Stimulated activated CD4-positive, alpha-beta T cell treated with anti-CD3 and anti-CD28 coated beads, Interleukin-15, amount 100 ng/mL, for 48 hours (primary cell): ENCODE measurements at places on chromosomes 2 and 18.

- DNase-seq: no peak
Observed at GRCh38 chr2:172072303-172072702, 13.0 kb upstream of the DLX1 start.

DNA sequence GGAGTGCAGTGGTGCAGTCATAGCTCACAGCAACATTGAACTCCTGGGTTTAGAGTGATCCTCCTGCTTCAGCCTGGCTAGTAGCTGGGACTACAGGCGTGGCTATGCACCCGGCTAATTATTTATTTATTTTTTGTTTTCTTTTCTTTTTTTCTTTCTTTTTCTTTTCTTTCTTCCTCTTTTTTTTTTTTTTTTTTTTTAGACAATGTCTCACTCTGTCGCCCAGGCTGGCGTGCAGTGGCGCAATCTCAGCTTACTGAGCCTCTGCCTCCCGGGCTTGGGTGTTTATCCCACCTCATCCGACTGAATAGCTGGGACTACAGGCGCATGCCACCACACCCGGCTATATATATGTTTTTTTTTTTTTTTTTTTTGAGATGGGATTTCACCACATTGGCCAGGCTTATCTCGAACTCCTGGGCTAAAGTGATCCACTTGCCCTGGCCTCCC is 1.4 kb upstream of the ANXA4 start:
- no peak for DNase-seq

GRCh38 chr2:43149482-43150107 is 76.8 kb downstream of the ZFP36L2 start:
- DNase-seq: peak; percentile 59

DNA sequence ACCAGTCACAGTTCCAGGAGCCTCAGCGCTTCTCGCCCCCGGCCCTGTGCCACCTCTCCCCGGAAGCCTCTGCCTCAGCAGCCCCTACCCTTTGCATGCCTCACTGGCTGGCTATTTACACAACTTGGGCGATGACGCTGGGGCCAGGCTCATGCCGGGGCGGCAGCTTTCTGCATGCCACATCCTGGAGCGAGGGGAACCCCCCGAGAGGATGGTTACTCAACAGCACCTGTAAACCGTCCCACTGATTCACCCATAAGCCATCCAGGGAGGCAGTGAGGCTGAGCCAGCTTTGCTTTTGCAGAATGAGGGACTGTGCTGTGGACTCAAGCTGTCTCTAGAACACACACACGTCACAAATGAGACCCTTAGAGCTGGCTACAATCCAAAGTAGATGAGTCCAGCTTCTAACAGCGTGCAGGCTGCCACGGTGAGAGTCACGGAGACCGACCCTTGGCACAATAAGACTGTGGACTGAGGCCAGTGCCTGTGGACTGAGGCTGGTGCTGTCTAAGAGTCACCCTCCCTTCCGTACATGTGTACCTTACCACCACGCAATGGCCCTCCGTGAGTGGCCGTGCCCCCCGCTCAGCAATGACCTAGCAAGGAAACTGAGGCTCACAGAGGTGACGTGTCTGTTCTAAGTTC is 45.6 kb upstream of the ODC1 start:
- DNase-seq: peak; percentile 78

DNA sequence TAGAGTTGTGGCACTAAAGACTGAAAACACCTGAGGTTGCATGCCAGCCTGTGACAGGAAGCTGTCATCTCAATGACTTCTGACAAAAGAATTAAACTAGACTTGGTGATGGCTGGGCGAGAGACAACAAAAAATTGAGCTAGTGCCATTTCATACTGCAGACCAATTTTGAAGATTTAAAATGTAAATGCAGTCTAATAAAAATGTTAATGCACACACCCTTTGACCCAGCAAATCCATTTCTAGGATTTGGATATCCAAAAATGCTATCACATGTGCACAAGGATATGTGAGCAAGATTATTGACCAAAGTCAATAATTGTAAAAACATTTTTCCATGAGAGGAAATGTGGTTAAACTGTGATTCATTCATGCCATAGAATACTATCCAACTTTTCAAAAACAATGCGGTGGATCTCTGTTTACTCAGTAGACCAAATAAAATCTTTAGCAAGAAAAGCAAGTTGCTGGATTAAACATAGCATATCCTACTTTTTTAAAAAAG is 5.6 kb downstream of the FBXO36 start:
- DNase-seq: no peak

GRCh38 chr2:147373800-147374422 is 470.9 kb upstream of the ACVR2A start:
- no peak for DNase-seq

DNA sequence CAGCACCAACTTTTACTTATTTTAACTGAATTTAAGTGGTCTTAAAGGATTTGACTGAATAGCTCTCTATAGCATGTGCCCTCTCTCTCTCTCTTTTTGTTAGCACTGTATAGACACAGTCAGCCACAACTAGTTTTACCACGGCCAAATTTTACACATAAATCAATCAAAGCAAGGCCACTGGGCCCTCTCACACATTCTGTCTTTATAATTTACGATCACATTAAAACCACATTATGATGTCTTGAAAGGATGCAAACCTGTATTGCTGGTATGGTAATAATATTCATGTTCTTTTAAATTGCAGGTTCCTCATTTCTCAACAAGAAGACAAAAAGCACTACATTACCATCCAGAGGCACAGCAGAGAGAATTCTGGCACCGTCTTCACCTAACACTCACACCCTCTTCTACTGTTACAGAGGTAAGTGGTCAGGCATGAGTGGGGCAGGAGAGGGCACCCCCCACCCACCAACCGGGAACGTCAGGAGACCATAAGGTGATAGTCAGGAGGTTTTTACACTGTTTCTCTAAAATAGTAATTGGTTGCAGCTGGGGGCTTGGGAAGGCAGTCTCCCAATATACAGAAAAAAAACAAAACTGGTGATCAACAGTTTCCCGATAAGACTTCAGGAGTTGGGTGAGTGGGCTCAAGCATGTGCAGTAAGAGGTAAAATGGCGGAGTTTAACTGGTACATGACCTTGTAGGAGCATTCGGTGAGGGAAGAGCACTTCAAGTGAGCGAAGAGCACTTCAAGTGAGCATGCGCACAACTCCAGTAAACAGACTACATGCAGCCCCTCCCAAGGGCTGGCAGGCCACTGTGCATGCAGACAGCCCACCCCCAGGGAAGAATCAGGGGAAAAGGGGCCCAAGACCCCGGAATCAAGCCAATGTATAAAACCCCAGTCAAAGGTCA is 296.7 kb downstream of the PIEZO2 start:
- no peak for DNase-seq

DNA sequence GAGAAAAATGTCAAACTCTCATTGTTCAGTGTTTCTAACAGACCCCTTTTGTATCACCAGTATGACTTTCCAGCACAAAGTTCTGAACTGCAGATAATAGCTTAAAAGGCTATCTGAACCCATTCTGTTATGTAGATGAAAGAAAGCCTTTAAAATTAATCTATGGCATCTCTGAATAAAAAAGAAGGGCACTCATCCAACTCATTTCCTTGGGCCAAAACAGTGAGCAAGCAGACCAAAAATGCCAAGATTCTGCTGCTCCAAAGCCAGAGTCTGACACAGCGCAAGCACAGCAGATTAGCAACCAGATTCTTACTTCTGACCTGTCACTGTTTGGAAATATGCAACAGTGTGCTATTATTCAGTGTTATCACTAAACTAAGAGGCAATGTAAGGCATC is 22.6 kb upstream of the ITGA6 start:
- DNase-seq: no peak

DNA sequence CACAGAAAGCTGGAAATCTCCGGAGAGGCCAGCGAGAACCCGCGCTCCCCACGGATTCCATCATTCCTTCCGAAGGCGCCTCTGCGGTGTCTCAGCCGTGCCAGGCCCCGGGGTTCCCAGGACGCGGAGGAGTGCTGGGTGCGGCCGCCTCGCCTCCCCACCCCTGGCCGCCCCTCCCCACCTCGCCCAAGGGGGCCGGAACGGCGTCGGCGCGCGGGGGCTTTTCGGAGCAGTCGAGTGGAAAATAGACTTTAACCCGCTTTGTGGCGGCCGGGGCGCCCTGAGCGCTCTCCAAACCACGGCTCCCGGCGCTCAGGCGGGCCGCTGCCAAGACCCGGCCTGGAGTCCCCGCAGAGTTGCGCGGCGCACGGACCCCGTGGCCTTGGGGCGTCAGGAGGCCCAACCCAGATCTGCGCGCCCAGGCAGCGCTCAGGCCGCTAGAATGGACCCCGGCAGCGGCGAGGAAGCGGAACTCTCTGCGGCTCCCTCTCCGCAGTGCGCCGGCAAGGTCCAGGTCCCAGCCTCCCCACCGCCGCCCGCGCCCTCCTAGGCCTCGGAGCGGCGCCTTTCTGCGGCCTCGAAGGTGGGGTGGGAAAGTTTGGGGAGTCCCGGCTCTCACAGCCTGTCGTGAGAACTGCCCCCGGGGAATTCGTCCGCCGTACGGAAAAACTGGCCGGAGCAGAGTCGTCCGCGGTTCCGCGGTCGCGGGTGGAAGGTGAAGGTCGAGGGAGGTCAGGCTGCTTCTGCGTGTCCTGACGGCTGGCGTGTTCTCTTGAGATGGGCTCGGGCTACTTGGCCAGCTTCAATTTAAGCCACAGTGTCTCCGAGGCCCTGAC is 1.2 kb upstream of the EMX1 start:
- DNase-seq: peak; percentile 40

GRCh38 chr18:32455361-32455760 is 15.3 kb downstream of the GAREM1 start:
- DNase-seq: no peak

DNA sequence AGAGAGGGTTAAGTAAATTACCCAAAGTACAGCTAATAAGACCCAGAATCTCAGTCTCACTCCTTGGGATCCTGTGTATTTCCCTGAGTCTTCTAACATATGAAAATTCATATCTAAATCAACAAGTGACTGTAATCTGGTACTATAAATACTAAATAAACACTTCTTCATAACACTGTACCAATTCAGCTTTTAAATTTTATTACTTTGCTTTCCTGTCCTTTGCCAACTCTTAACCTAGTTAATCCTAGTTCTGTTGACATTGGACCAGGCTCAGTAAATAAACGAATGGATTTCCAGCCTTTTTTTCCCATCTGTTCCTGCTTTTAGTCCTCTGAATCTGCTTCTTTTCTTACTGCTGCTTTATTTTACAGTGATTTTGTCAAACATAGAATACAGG is 13.8 kb downstream of the MRPL35 start:
- DNase-seq: no peak

DNA sequence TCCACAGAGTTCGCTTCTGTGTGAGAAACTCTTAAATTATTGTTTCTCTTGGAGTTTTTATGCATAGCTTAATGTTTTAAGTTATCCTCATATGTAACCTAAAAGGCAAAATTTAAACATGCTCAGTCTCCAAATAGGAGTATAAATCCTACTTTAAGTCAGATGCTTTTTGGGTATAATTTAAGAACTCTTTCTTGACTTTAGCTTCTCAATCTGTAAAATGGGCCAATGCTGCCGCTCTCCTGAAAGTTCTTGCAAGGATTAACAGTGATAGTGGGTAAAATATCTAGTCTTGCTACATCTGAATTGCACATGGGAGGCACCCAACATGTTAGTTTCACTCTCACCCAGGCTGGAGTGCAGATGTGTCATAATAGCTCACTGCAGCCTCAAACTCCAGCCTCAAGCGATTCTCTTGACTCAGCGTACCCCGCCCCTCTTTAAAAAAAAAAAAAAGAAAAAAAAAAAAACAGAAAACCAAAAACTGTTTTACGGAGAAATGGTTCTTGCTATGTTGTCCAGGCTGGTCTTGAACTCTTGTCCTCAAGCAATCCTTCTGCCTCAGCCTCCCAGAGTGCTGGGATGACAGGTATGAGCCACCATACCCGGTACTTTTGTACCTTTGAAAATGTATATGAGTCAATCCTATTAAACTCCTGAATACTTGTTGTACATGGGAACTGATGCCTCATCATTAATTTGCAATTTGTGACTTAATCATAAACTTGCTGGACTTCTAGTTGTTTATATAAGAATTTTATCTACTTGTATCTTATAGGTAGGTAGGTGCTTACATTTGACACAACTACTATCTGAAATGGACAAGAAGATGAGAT is 1.8 kb downstream of the FBXO48 start:
- peak; percentile 31 for DNase-seq

GRCh38 chr2:11319939-11320338 is 24.5 kb downstream of the ROCK2 start:
- DNase-seq: no peak

DNA sequence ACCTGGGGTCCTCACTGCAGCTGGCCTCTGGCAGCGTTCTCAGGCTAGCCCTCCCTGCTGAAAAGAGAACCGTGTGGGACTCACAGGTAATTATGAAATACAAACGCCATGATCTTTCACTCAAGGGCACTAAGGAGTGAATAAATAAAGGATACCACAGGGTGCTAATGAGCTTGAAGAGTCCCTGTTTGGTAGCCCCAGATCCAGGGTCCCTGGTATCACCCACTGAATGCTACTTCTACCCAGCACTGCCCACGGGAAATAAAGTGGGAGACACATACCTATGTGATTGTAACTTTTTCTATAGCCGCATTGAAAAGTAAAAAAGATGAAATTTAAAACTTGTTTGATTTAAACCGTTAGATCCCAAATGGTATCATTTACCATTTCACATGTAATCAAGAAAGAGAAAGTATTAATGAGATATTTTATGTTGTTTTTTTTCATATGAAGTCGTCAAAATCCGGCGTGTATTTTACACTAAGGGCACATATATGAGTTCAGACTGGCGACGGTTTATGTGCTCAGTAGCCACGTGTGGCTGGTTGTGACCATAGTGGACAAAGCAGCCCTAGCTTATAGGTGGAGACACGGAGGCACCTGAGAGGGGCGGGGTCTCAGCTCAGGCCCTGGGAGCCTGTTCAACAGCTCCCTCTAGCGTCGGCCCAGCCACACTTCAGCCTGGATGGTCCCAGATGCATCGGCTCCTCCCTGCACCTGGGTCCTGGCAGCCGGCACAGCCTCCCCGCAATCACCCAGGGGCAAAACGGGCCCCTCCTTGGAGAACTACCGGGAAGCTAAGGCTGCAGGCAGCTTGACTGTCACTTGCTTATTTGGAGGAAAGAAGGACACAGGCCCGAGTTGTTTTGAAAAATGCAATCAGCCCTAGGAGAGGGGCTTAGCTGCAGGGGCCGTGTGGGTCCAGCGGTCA is 39.2 kb downstream of the ODC1 start:
- DNase-seq: peak; percentile 83

- DNase-seq: no peak
Observed at GRCh38 chr2:132442278-132442677, 25.7 kb downstream of the GPR39 start.

DNA sequence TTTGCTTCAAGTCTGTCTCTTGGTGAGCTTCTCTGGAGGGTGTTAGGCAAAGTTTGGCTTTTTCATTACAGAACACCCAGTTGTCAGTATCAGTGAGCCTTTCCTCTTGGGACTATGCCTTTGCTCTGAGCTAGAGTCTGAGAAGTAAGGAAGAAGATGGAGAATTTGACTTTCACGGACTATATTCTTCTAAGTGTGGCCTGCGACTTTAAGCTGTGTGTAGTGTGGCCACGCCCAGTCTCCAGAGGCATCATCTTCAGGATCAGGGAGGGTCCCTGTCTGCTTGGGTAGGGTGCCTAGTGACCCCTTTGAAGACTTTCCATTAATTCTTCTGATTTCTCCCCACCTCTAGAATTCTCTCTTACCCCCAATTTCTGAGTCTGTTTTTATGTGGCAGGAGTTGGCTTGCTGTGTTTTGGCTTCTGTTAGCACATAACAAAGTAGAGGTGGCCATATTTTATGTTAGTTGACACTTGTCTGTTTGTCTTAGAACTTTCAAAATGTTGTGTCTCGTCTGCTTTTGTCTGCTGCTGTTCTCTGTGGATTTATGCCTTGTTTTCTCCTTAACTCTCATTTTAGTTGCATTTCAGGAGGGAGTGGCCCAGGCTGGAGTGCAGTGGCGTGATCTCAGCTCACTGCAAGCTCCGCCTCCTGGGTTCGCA is 8.6 kb downstream of the PLEKHB2 start:
- no peak for DNase-seq
